ENCODE measurements at places on chromosomes 1 and 21.

GRCh38 chr1:188056011-188056410 is 1227.3 kb downstream of the PLA2G4A start:
- no peaks in the 10 kb centered on the region for H3K36me3 ChIP-seq
- H3K27ac ChIP-seq = no peak overlapping the region
- DNase-seq = no peak
- H3K4me3 ChIP-seq = no peak overlapping the region
- no peaks in the 10 kb centered on the region for H3K27me3 ChIP-seq

- no peak overlapping the region for H3K27ac ChIP-seq
- H3K36me3 ChIP-seq = no peaks in the 10 kb centered on the region
- peaks cover 5% of the 10 kb centered on the region for H3K27me3 ChIP-seq
- no peaks in the 10 kb centered on the region for H3K4me1 ChIP-seq
- DNase-seq = no peak
These were observed 46.2 kb upstream of the SSX2IP start for GRCh38 chr1:84736445-84736844.

GRCh38 chr1:36532810-36533401 is 50.2 kb upstream of the CSF3R start:
- peak; percentile 27 for DNase-seq
- no peak overlapping the region for H3K27ac ChIP-seq
- peaks cover 5% of the 10 kb centered on the region for H3K27me3 ChIP-seq
- no peak overlapping the region for H3K4me3 ChIP-seq
- no peaks in the 10 kb centered on the region for H3K4me1 ChIP-seq

GRCh38 chr1:180193141-180194047 is 36.7 kb upstream of the LHX4 start:
- no peak overlapping the region for H3K4me3 ChIP-seq
- no peaks in the 10 kb centered on the region for H3K4me1 ChIP-seq
- H3K27me3 ChIP-seq = no peaks in the 10 kb centered on the region

DNA sequence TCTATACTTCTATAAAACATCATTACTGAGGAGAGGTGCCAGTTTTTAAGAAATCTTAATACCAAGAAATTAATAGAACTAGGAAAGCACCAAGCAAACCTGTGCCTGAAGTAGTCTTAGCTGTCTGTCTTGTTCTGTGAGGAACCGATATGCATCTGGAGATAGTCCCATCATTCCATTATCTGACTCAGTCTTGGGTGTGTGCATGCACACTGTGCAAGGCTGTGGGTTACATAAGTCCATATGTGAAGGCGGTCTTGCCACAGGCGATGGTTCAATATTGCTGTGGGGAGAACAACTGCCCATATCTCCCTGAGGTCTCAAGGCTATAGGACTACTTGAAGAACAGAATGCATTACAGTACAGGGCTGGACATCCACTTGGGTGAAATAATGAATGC is 33.8 kb downstream of the STIL start:
- H3K4me1 ChIP-seq = no peaks in the 10 kb centered on the region
- H3K36me3 ChIP-seq = no peaks in the 10 kb centered on the region
- no peak overlapping the region for H3K27ac ChIP-seq
- H3K4me3 ChIP-seq = no peak overlapping the region

- H3K27ac ChIP-seq = no peak overlapping the region
- H3K36me3 ChIP-seq = no peaks in the 10 kb centered on the region
- peaks cover 54% of the 10 kb centered on the region for H3K4me1 ChIP-seq
- no peaks in the 10 kb centered on the region for H3K27me3 ChIP-seq
- no peak for DNase-seq
- H3K4me3 ChIP-seq = peak overlapping the region; percentile 57
These were observed 1.8 kb downstream of the VWA1 start for GRCh38 chr1:1437033-1437903.

DNA sequence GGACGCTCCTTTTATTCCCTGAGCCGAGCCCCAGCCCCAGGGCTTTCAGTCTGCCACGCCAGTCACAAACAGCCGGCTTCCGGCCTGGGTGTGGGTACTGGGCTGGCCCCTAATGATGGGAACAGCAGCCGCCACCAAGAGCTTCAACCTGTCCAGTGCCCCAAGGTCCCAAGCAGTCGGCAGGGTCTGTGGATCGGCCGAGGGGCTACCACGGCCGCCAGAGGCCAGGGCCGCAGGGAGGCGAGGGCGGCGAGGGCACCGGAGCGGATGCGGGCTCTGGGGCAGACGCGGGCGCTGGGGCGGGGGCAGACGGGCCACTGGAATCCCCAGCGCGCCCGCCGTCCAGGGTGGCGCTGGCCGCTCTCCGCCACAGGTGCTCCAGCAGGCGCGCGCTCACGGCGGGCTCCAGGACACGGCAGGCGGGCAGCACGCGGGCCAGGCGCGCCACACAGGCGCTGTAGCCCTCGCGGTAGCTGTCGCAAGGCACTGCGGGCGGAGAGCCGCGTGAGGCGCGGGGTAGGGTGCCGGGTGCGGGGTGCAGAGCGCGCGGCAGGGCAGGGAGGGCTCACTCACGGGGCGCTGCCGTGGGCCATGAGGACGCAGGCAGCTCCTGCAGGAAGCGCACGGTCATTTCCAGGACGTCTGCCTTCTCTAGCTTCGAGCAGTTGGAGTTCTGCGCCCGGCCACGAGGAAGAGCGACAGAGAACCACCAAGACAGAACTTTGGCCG is 887 bp downstream of the HES2 start:
- DNase-seq = no peak
- peak overlapping the region; percentile 40 for H3K4me3 ChIP-seq
- H3K27me3 ChIP-seq = peaks cover 91% of the 10 kb centered on the region
- H3K4me1 ChIP-seq = peaks cover 25% of the 10 kb centered on the region

DNA sequence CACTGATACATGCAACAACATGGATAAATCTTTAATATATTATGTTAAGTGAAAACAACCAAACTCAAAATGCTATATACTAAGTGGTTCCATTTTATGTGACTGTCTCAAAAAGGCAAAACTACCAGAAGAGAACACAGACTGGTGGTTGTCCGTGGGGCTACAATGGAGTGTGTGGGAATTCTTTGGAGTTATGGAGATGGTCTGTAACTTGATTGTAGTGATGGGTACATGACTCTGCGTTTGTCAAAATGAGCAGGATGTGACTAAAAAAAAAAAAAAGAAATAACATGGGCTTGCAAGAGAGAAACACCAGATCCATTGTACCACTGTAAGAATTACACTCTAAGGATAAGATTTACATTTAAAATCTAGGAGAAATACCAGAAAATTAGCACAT is 52.2 kb upstream of the KIAA1614 start:
- peaks cover 14% of the 10 kb centered on the region for H3K36me3 ChIP-seq
- no peak overlapping the region for H3K4me3 ChIP-seq
- H3K27me3 ChIP-seq = no peaks in the 10 kb centered on the region
- DNase-seq = no peak
- no peak overlapping the region for H3K27ac ChIP-seq

- H3K36me3 ChIP-seq = no peaks in the 10 kb centered on the region
- H3K4me1 ChIP-seq = no peaks in the 10 kb centered on the region
- DNase-seq = peak; percentile 60
- no peak overlapping the region for H3K4me3 ChIP-seq
- H3K27me3 ChIP-seq = no peaks in the 10 kb centered on the region
These were observed 128.4 kb upstream of the SOD1 start for GRCh38 chr21:31530897-31531705.

DNA sequence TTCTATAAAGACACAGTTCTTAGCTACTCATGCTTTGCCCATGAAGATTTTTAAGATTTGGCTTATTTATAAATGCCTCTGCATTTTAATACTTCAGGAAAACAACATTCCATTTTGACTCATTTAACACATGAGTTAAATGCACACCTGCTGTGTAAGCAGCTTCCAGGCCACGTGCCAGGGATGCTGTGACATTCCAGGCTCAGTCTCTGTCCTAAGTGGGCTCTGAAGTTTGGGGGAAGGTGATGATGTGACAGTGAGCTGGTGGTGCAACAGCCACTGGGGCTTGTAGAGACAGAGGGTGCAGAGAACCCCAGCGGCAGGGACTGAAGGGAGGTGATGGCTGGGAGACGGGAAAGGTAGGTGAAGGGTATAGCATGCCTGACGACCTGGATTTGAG is 40.7 kb downstream of the HHAT start:
- no peaks in the 10 kb centered on the region for H3K27me3 ChIP-seq
- H3K4me1 ChIP-seq = peaks cover 5% of the 10 kb centered on the region
- H3K36me3 ChIP-seq = no peaks in the 10 kb centered on the region
- DNase-seq = no peak

- no peak for DNase-seq
- H3K27me3 ChIP-seq = no peaks in the 10 kb centered on the region
These were observed 40.5 kb downstream of the SLC30A7 start for GRCh38 chr1:100936194-100936967.

GRCh38 chr1:7535934-7536878 is 234.9 kb upstream of the VAMP3 start:
- no peak overlapping the region for H3K27ac ChIP-seq
- no peaks in the 10 kb centered on the region for H3K27me3 ChIP-seq
- no peak for DNase-seq
- no peaks in the 10 kb centered on the region for H3K36me3 ChIP-seq

DNA sequence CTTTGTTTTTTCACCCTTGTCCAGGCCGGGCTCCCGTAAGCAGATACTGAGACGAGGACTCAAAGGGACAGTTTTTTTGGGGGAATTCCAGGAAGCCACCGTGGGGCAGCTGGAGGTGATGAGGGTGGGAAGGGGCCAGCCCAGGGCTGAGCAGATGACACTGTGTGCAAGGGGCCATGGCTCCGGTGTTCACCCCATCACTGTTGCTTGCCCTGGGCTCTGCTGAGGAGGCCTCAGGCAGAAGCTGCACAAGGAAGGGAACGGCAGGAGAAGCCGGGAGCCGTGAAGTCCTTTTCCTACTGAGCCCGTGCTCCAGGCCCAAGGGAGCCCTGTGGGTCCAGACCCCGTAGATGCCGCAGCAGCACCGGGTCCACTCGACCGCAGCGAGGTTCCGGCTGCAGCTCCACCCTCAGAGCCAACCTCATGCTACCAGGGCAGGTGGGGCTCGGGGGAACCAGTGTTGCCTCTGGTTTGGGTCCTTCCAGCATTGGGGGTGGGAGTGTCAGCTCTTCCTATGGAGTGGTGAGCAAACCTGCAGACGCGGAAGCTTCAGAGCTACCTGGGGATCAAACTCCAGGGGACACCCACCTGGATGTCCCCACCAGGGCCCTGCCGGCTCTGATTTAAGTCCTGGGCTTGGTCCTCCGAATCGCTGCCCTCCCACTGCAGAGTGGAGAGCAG is 4.3 kb upstream of the CALML6 start:
- H3K4me1 ChIP-seq = peaks cover 13% of the 10 kb centered on the region
- no peak for DNase-seq
- H3K27ac ChIP-seq = no peak overlapping the region
- no peaks in the 10 kb centered on the region for H3K27me3 ChIP-seq

- H3K27me3 ChIP-seq = no peaks in the 10 kb centered on the region
- H3K4me1 ChIP-seq = peaks cover 4% of the 10 kb centered on the region
- H3K36me3 ChIP-seq = no peaks in the 10 kb centered on the region
- DNase-seq = peak; percentile 92
- peak overlapping the region; percentile 85 for H3K27ac ChIP-seq
These were observed 10.0 kb upstream of the ARHGAP29 start for GRCh38 chr1:94247138-94248094.

GRCh38 chr1:246074421-246074820 is 432.7 kb downstream of the SMYD3 start:
- H3K4me3 ChIP-seq = no peak overlapping the region
- no peaks in the 10 kb centered on the region for H3K4me1 ChIP-seq
- no peak for DNase-seq

DNA sequence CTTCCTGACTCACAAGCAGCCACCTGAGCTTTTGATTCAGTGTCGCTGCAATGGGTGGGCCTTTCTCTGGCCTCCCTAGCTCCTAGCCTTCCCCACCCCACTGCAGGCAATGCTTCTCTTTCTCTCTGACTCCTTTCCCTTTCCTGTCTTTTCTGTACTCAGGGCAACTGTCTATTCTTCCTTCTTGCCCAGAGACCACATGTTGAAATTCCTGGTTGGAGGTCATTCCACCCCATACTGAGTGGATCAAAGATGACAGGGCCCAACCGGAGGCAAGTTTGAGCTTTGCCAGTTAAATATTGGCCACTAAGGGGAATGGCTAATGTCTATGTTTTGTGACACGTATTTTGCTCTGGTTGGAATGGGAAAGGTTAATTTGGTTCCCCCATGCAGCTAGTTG is 65.2 kb upstream of the ARID1A start:
- H3K36me3 ChIP-seq = no peaks in the 10 kb centered on the region
- H3K4me3 ChIP-seq = no peak overlapping the region

- H3K36me3 ChIP-seq = no peaks in the 10 kb centered on the region
- H3K4me1 ChIP-seq = peaks cover 5% of the 10 kb centered on the region
- no peak overlapping the region for H3K4me3 ChIP-seq
- no peaks in the 10 kb centered on the region for H3K27me3 ChIP-seq
These were observed 61.3 kb downstream of the ST6GALNAC3 start for GRCh38 chr1:76135835-76136234.

GRCh38 chr1:157199421-157199755 is 61.2 kb upstream of the ETV3 start:
- H3K4me3 ChIP-seq = no peak overlapping the region
- H3K36me3 ChIP-seq = no peaks in the 10 kb centered on the region
- no peak for DNase-seq
- H3K27me3 ChIP-seq = peaks cover 18% of the 10 kb centered on the region
- peak overlapping the region; percentile 78 for H3K27ac ChIP-seq

DNA sequence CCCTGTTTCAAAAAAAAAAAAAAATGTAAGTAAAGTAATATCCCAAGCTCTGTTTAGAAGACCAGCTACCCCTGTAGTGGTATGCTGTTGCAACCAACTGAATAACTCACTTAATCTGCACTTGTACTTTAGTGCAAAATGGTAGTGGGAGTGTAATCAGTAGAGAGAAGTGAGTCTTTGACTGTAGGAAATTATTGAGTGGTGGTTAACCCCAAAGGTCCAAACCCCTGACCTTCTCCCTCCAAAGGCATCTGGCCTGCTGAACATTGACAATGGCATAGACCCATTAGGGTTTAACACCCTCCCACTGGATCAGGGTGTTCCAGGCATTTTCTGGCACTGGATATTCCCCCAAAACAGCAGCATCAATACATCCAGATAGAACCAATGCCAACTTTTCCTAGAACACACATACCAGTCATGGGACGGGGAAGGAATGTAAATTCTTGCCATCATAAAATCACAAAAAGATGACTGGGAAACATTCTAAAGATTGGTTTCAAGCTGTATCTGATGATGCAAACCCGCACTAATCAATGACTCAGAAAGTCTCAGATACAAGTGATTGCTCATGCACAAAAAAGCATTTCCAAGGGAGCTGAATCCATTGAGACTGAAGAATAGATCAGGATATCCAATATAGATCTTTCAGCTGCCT is 110.3 kb downstream of the MRPL39 start:
- no peak for DNase-seq
- H3K36me3 ChIP-seq = no peaks in the 10 kb centered on the region
- H3K27ac ChIP-seq = no peak overlapping the region
- no peak overlapping the region for H3K4me3 ChIP-seq
- no peaks in the 10 kb centered on the region for H3K27me3 ChIP-seq
- no peaks in the 10 kb centered on the region for H3K4me1 ChIP-seq
